ENCODE measurements at places on chromosomes 7 and 10.

GRCh38 chr10:93994438-93994801, 689 bp downstream of the PLCE1 start:
- no peak for DNase-seq

DNA sequence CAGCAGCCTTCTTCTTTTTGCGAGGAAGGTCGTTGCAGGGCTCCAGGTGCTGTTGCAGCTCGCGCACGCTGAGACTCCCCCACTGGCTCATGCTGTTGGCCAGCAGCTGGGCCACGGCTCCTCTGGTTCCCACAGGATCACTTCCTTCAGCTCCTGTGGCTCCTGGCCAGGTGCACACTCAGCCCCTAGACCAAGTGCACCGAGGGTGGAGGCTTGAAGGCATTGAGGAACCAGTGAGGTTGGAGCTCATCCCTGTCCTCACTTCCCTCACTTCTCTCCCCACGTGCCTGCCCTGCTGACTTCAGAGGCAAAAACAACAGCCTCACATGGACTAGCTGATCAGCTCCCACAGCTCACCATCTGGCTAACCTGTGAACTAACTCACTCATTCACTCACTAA, 46.2 kb upstream of the ADRB1 start:
- no peak for DNase-seq

DNA sequence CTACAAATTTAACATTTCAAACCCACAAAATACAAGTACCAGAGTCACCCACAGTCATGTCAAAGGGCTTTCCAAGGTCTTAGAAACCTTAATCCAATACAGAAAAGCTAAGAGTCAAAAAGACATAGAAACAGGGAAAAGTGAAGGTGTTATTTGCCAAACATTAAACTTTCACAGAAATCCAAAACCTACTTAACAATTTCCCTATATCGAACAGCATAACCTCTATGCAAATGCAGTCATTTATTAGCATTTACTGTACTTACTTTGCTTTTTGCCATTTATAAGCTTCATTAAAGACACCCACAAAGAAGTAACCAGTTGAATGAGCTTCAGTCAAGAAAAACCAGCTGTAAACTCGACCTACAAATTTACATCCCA, 1.6 kb downstream of the PANK1 start:
- no peak for DNase-seq

DNA sequence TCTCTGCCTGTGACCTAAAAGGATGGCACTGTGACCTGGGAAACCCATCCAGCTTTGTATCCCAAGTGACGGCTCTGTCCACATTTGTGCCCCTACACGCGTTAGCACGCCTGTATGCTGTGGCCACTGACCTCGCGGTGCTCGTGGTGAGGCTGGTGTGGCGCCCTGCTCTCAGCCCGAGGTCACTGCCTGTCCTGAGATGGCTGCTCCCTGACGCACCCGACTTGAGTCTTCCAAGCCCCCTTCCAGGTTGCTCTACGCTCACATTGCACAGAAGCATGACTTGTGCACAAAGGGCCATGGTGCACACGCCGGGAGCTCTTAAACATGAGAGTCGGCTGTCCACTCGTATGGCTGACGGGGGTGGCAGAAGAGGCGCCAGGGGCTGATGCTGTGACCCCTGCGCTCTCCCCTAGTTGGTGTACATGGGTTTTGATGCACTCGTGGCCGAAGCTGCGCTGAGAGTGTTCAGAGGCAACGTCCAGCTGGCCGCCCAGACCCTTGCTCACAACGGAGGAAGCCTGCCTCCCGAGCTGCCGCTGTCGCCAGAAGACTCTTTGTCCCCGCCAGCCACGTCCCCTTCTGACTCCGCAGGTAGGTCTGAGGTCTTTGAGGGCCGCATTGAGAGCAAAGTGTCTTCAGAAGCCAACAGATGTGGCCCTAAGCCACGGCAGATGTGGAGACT, 33.5 kb downstream of the WDR86 start:
- DNase-seq = no peak

GRCh38 chr10:133230044-133230361, at the start of gene UTF1:
Gene UTF1 (plus strand): TSS chr10:133230217. CDS start chr10:133230289, 72 bp downstream.
- DNase-seq = no peak

DNA sequence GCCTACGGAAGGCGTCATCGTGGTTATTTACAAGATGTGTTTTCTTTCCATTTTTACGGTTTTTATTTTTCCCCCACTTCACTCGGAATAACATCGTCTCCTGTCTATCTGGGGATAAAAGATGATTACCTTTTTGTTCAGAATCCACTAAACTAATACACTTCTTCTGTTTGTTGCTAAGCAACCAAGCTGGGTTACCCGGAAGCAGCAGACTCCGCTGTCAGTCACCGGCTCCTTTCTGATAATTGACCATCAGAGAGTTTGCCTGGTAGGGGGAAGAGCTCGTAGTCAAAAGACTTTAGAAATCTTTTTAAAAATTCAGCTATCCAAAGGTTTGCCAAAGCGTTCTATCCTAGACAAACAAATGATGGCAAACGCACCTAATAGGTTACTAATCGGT, 75.0 kb upstream of the SFMBT2 start:
- no peak for DNase-seq

GRCh38 chr10:129532838-129533237, 65.8 kb downstream of the MGMT start:
- no peak for DNase-seq

DNA sequence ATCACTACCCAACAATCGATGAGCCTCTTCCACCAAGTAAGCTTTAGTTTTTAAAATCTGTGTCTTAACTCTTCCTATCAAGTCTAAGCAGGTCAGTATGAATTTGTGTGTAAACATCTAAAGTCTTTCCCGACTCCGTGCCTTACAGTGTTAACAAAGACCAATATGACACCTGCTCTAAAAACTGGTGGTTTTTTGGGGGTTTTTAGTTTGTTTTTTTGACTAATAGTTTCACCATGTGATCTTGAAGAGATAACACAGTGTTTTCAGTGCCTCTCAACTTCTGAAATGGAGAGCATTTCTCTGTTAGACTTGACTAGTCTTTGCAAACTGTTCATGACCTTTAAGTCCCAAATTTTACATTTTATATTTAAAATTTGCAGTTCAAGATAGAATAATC, 132.0 kb upstream of the STK17A start:
- no peak for DNase-seq

GRCh38 chr10:49653273-49653929, 26.1 kb upstream of the C10orf53 start:
- no peak for DNase-seq

DNA sequence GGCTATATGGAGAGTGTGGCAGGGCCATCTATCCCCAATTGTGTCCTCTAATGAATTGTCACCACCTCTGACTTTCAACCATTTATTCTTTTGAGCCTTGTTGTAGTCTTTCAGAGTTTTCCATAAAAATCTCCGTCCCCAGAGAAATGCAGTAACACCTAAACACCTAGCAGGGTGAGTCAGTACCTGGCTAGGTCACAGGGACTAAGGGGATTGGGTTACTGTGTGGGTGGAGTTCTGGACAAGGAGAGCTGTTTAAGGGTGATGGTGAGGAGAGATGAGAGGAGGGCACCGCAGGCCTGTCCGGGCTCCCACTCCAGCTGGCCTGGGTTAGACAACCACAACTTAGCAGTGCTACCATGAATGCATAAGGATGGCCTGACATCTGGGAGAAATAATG, 186.2 kb upstream of the LYZL1 start:
- DNase-seq = no peak

GRCh38 chr7:73850781-73851207, 8.5 kb upstream of the METTL27 start:
- DNase-seq = no peak

GRCh38 chr7:155521743-155522398, 24.5 kb downstream of the CNPY1 start:
- DNase-seq = no peak

GRCh38 chr7:78746301-78746700, 707.2 kb downstream of the MAGI2 start:
- DNase-seq = no peak

DNA sequence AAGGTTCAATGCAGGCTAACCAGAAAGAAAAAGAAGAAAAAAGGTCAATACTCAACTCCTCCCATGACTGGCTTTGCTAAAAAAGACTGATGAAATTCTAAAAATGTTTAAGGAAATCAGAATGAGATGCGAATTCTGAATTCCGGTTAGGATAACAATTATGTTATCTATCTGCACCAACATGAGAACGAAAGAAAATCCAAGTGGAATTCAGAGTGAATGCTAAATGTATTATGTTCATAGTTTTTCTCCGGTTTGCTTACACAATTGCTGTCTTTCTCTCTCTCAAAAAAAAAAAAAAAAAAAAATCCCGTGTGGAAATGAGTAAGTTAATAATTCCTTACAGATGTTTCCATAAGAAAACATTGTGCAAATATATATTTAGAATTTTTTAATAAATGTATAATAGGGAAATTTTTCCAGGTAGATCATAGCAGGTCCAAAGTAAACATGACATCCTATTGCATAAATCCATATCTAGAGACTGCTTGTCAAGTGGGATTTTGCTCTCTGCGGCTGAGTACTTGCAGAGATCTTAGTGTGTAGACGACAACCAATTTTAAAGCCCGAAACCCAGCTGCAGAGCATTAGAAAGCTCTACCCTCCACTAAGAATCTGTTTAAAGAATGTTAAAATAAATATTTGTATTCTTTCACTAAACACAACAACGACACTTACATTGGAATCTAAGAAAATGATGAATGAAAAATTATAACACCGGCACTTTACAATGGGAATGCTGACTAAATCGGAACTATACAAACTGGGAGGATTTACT, 104.0 kb downstream of the JAZF1 start:
- DNase-seq = no peak

- no peak for DNase-seq
Measured at GRCh38 chr10:52484206-52485065, 170.4 kb downstream of the DKK1 start.

- no peak for DNase-seq
Measured at GRCh38 chr7:73690646-73691045, 7.2 kb downstream of the BUD23 start.

Measured in globus pallidus (tissue), 1 donor.